Peyer's patch (tissue), 4 donors: ENCODE measurements at places on chromosomes 1 and 21.
A peak's percentile ranks its signal among the peaks of the same experiment; 100 is the strongest.

GRCh38 chr1:14740016-14740415, 141.5 kb downstream of the KAZN start:
- H3K27me3 ChIP-seq, result no peaks in the 10 kb centered on the region
- no peak for DNase-seq
- no peaks in the 10 kb centered on the region for H3K4me1 ChIP-seq
- no peak overlapping the region for H3K4me3 ChIP-seq

GRCh38 chr1:217965156-217965786, 319.8 kb upstream of the RRP15 start:
- DNase-seq, result no peak
- H3K27me3 ChIP-seq, result no peaks in the 10 kb centered on the region
- H3K4me3 ChIP-seq, result no peak overlapping the region
- no peaks in the 10 kb centered on the region for H3K4me1 ChIP-seq

DNA sequence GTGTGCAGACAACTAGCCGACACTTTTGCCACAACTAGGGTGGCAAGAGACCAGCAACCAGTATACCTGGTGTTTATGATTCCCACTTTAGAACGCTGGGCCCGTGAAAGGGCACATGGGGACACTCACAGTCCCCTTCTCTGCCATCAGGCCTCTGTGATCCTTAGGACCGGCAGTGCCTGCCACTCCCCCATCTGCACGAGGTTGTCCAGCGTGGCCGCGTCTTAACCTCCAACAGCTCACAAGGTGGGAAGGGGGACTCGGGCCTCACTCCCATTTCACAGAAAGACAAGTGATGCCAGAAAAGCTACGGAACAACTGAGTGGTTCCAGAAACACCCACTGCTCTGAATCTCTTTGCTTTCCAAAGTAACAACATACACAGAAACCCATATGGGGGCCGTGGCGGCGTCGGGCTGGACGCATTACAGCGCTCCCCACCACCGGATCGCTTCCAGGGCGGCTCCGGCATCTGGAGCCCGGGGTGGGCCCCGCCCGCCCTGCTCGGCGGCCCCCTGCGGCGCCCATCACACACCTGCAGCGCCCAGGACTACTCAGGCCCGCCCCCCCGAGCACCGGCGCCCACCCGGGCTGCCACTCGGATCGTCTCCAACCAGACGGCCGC, 1.0 kb downstream of the ZNF496 start:
- peaks cover 24% of the 10 kb centered on the region for H3K4me1 ChIP-seq
- no peak for DNase-seq
- H3K4me3 ChIP-seq, result peak overlapping the region; percentile 99
- H3K36me3 ChIP-seq, result no peaks in the 10 kb centered on the region

GRCh38 chr1:220652995-220653394, 37.2 kb upstream of the C1orf115 start:
- no peak overlapping the region for H3K27ac ChIP-seq
- H3K4me3 ChIP-seq, result no peak overlapping the region
- H3K27me3 ChIP-seq, result no peaks in the 10 kb centered on the region
- no peaks in the 10 kb centered on the region for H3K4me1 ChIP-seq
- no peak for DNase-seq
